ENCODE measurements at places on chromosomes 16 and 17.

DNA sequence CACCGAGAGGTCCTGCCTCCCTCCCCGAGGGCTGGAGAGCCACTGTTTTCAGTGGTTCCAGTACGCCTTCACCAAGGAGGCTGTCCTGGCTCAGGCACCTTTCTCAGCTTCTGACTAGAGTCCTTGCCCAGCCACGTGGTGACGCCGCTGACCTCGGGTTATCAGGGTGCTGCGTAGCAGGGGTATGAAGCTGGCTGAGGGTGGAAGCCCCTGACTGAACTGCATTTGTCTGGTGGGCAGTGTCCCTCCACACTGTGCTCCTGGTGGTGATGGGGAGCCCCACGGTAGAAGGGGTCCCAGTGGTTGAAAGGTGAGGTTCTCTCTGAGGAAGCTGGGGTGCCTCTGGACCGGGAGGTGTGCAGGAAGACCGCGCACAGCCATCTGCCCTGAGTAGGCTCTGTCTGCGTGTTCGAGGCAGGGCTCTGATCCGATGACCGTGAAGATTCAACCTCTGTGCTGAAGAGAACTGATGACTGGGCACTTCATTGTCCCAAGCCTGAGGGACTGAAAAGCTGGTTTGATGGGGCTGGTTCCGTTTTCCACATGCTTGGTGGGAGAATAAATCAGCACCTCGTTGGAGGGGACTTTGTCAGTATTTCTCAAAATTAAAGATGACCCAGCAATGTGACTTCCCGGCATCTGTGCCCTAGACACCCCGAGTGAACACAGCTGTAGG, 2.5 kb downstream of the ACSF3 start:
- DNase-seq, result no peak

DNA sequence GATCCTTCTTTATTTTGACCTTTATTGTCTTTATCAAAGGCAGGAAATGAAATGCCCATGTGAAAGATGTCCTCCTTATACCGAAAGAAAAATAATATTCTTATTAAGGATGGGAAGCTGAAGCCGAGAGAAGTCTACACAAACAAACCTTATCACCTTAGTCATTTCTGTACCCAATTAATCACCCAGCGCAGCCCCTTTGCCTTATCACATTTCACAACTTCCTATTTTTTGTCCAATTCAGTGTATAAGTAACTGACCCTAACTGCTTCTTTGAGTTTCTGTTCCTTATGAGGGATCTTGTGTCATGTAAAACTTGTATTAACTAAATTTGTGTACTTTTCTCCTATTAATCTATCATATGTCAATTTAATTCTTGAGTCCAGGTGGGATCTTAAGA, 16.4 kb upstream of the CCL23 start:
- peak; percentile 4 for DNase-seq

GRCh38 chr16:3578610-3579551, 1.7 kb upstream of the NLRC3 start:
- no peak for DNase-seq

- no peak for DNase-seq
These were observed 96.9 kb upstream of the ZNF750 start for GRCh38 chr17:82936768-82937171.

DNA sequence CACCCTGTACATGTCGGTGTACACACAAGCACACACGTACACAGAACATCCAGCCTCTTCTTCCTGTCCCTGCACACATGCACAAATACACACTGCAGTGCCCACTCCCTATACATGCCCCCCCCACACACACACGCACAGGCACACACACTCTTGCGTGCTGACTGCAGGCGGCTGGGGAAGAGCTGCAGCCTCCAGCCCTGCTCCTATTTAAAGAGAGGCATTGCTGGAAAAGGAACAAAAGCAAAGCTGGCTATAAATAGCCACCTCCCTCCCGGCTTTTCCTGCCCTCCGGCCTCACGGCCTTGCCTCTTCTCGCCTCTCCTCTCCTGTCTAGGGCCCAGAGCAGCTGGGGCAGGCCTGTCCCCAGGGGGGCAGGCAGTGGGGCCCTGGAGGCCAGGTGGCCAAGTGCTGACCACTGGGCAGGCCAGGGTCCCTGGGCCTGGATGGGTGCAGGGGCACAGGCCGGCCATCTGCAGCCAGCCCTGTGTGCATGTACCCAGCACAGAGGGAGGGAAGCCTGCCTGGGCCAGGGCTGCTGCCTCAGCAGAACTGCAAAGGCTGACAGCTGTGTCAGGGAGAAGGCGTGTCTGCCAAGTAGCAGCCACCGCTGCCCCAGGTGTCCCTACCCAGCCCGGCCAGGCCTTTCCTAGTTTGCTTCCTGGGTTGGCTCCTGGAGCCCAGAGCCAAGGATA, 25.4 kb downstream of the RTN4RL1 start:
- DNase-seq, result peak; percentile 31

DNA sequence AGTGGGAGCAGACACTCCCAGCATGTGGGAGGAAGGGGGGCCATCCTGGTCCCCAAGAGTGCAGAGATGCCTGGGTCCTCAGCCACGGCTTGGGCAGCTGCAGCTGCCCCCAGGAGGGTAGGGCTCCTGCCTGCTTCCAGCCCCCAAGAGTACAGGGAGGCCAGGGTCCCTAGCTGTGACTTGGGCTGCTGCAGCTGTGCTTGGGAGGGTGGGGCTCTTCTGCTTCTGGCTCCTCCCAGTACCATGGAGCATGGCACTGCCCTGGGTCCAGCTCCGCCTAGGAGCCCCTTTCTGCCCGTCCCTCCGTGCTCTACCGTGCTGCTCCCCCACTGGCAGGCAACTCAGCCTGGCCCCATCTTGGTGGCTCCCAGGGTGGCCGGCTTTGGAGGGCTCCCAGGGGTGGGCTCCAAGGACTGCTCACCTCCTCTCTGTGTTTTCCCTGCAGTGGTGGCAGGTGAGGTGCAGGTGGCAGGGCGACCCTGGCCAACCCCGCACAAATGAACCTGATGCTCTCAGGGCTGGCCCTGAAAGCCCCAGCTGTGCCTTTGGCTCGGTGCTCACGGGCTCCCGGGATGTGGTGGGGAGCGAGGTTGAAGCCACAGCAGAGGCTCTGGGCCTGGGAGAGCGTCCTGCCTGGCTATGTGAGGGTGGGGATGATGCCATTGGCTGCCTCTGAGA, 18.5 kb upstream of the USP22 start:
- no peak for DNase-seq

DNA sequence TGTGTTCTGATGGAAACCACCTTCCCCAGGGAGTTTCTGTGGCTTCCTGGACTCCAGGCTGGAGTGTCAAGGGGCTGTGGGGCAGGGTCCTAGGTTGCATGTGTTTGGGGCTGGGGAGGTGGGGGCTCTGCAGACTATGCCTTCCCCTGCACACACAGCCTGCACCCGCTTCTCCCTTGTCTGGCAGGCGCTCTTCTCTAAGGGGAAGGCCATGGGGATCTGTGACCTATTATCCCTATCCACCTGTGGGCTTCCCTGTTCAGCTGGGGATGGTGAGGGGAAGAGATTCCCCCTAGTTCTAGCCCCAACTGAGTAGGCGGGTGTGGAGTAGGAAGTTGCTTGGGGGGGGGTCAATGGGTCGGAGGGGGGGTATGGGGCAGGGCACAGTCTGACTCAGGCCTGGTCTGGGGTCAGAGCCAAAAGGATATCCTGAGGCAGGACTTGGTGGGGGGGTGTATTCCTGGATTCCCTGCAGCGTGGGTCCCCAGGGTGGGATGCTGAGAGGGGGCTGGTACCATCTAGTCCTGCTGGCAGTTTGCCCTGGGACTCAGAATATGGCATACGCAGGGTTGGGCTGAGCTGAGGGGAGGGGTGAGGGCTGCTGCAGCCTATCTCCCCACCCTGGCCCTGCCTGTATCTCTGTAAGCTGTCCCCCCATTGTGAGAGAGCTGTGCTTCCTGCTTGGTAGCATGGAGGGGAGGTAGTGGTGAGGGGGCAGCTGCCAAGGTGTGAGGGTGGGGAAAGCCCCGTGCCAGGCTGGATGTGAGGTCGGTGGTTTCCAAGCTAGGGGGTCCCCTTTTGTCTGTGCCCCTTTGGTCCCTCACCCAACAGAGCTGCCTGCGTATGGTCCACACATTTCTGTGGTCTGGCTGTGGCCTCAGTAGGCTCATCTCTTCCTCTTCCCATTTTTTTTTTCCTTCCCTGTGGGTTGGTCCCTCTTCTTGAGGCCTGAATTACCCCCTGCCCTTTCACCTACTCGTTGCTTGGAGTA, 14.7 kb downstream of the RARA start:
- peak; percentile 46 for DNase-seq

- no peak for DNase-seq
These were observed 593.5 kb upstream of the SOX9 start for GRCh38 chr17:71527311-71527710.

DNA sequence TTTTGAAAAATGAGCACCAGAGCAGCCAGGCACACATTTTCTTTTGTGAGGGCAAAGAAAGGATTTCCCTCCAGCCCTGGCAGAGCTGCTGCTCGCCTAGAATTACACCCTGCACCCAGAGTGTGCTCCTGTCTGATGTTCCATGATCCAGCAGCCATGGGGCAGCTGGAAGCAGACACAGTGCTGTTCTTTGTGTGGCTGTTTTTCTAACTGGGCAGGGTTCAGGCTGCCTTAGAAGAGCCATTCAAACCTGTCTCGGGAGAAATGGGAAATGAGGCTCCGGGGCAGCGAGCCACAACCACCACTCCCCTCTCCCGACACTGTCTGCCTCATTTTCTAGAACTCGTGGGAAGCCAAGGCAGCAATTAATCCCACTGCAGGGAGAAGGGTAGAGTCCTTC, 28.9 kb downstream of the LITAF start:
- DNase-seq, result no peak

- DNase-seq, result no peak
These were observed 403.1 kb upstream of the CDH11 start for GRCh38 chr16:65524997-65525396.

- DNase-seq, result no peak
These were observed 244.9 kb downstream of the PRKCA start for GRCh38 chr17:66547151-66547865.

GRCh38 chr16:31273676-31274075, 13.9 kb downstream of the ITGAM start:
- DNase-seq, result no peak
